ENCODE measurements at places on chromosomes 3 and 15.

DNA sequence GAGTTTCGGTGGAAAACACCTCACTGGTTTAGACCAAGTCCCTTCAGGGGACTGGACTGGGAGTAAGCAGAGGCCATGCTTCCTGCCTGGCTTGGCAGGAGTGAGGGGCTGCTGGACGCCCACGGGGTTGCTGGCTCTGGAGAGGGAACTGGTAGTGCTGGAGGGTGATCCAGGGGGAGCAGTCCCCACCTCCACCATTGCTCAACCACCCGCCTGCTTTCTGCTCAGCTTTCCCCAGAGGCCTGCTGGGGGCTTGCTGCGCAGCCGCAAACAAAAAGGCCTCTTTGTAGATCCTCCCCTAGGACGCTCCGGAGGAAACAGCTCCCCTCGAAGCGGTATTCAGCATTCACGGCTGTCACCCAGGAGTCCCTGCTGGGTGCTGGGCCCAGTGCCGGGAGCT is 33.5 kb downstream of the EBLN2 start:
- DNase-seq: no peak

GRCh38 chr3:74591342-74591741 is 23.1 kb downstream of the CNTN3 start:
- no peak for DNase-seq

- DNase-seq: no peak
These were observed 62.9 kb downstream of the GPR176 start for GRCh38 chr15:39857132-39857531.

GRCh38 chr3:144175644-144176425 is 204.2 kb downstream of the DIPK2A start:
- no peak for DNase-seq

DNA sequence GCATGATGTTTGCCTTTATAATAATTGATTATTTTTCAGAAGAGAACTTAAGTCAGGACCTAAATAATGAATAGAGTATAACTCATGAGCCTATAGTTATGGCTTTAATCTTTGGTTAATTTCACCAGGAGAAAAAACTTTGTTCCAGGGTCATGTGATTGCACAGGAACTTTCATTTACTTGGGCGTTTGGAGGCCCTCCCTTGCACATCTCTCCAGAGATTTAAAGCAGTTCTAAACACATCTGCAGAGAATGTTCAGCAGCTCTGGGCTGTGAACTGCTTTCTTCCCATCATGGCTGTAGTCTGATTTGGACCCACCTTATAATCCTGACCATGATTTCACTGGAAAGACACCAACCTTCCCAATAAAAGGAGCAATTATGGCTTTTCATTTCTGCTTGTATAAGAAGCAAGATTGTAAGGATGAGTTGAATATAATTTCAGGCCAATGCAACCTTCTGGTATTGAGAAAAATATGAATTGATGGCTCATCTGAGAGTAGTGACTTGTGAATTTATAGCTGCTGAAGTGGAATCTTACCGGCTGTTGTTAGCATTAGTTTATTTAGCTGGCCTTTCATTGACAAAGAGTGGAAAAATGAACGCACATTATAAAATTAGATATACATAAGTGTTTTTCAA is 80.9 kb upstream of the PRTG start:
- no peak for DNase-seq

DNA sequence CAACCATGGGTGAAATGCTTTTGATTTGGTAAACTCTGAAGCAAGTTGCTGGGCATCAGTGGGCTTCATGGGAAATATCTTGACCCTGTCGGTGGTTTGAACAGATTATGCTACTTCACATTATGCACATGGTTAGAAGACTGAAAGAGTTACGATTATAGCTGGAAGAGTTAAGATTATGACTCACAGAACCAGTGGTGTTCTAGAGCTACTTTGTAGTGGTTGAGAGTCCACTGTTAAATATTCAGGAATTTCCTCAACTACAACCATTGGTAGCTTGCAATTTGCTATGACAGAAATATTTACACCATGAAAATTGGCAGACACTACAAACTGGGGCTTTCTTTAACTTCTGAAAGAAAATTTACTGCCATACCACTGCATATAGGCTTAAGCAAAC is 99.3 kb downstream of the GADL1 start:
- DNase-seq: no peak

GRCh38 chr3:177611752-177612334 is 414.6 kb upstream of the TBL1XR1 start:
- no peak for DNase-seq

GRCh38 chr3:65562447-65562846 is 476.3 kb downstream of the MAGI1 start:
- DNase-seq: no peak

DNA sequence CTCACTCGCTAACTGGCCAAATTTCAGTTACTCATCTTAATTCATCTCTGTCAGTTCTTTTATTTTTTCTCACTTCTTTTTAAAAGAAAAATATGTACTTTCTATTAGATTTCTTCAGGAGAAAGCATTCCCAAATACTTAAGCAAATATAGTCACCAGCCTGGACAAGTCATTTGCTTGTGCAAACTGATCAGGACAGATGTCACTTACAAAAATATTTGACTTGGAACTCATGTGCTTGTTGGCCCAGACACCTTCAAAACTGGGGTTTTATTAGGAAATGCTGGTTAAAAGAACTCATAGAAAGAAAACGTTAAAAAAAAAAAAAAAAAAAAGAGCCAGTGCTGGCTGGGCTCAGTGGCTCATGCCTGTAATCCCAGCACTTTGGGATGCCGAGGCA is 31.3 kb upstream of the FOXP1 start:
- DNase-seq: no peak

DNA sequence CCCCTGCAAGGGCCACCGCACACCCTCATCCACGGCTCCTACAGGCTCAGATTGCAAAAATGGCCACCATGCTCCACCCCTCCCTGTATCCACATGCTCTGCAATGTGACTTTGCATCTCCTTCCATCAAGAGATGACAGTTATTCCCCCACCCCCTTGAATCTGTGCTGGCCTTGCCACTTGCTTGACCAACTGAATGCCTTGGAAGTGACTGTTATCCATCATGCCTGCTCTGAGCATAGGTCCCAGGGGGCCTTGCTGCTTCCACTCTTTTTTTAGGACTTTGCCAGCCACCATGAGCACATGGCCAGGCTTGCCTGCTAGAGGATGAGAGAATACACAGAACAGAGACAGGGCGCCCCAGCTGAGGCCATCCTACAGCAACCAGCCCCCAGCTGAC is 13.6 kb downstream of the HAPLN3 start:
- no peak for DNase-seq

DNA sequence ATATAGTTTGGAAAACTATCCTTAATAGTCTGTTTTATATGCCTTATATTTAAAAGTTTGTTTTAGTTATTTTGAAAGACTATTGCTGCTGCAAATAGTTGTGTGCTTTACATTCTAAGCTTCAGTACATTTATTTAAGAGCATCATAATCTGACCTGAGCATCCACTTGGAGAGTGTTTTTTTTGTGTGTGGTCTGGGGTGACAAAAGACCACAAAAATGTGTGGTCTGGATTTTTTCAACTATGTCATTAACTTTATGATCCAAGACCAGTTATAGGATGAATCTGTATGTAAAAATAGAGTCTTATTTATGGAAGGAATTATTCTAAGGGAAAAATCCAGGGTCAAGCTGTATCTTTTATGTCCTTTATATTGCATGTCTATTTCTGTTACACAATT is 77.4 kb downstream of the SLTM start:
- no peak for DNase-seq

DNA sequence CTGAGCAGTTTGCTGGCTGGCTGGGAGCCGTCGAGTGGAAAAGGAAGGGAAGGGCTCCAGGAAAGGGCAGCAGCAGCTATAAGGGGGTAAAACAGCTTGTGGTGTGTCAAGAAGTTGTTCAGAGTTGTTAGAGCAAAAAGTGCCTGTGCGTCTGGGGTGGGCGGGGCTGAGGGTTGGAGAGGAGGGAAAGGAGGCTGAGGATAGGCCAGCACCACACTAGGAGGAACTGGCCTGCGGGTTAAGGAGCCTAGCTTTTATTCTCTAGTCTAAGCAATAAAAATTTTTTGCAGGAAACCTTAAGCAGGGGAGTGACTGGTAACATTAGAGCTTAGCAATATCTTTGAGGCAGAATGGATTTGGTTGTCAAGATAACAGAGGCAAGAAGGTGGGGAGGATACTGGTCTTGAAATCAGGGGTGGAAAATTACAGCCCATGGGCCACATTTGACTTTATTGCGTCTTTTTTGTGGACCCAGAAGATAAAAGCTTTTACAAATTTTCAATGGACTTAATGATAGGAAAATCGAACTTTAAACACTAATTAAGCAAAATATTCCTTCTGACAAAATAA is 134.5 kb upstream of the AADACL2 start:
- DNase-seq: no peak

Data from MM.1S (cell line).